ENCODE measurements at places on chromosomes 11 and 22.

- DNase-seq: no peak
Observed at GRCh38 chr11:134142536-134142935, 73.7 kb downstream of the JAM3 start.

GRCh38 chr22:49398115-49398514, 429.6 kb downstream of the BRD1 start:
- no peak for DNase-seq

DNA sequence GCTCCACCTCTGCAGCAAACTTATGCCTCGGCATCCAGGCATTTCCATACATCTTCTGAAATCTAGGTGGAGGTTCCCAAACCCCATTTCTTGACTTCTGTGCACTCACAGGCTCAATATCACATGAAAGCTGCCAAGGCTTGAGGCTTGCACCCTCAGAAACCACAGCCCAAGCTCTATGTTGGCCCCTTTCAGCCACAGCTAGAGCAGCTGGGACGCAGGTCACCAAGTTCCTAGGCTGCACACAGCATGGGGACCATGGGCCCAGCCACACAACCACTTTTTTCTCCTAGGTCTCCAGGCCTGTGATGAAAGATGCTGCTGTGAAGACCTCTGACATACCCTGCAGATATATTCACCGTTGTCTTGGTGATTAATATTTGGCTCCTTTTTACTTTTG, 24.7 kb upstream of the MTMR2 start:
- no peak for DNase-seq

- DNase-seq: no peak
Observed at GRCh38 chr22:34917239-34917638, 148.7 kb upstream of the ISX start.

GRCh38 chr11:28632338-28632737, 524.1 kb downstream of the METTL15 start:
- DNase-seq: no peak
